ENCODE measurements at places on chromosomes 16 and 17.

DNA sequence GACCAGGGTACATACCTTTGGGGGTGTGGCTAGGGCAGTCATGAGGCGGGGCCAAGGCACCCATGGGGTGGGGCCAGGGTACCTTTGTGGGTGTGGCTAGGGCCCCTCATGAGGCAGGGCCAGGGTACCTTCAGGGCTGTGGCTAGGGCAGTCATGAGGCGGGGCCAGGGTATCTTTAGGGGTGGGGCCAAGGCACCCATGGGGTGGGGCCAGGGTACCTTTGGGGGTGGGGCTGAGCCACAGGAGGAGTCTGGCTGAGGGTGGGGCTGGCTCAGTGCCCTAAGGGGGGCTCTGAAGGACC, 3.5 kb downstream of the GNG13 start:
- DNase-seq = no peak

DNA sequence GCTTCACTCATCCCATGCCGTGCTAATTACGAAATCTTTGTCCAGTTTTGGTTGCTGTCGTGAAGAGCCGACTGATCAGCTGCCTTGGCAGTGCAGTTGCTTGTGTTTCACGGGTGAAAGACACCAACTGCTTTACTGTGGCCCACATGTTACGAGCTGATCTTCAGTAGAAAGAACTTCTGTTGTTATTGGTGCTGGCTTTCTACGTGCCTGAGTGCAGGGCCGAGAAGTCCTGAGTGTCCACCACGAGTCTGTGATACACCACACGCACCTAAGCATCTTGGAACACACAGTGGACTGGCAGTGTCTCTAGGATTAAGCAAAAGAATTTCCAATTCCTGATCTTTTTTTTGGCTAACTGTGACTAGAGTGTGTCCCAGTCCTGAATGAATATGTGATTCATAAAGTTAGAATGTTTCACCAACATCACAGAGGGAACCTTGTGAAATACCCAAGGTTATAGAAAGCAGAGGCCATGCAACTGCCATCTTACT, 70.4 kb upstream of the CLEC18A start:
- DNase-seq = no peak

GRCh38 chr16:61617219-61617783, 418.9 kb downstream of the CDH8 start:
- DNase-seq = no peak

DNA sequence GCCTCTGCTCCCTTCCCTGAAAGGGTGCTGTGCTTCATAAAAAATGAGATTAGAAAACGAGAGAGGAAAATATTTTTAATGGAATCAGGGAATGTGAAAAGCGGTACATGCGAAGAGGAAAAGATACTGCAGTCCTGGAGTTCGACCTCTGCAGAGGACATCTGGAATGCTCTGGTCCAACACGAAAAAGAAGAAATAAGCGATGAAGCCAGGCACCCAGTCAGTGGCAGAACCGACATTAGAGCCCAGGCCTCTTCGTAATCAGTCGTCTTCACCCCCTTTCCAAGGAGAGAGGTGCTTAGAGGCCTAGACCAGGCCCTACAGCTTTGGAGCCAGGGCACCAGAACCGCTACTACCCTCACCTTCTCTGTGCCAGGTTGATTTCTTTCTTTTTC, 459 bp upstream of the MARCHF10 start:
- DNase-seq = no peak

DNA sequence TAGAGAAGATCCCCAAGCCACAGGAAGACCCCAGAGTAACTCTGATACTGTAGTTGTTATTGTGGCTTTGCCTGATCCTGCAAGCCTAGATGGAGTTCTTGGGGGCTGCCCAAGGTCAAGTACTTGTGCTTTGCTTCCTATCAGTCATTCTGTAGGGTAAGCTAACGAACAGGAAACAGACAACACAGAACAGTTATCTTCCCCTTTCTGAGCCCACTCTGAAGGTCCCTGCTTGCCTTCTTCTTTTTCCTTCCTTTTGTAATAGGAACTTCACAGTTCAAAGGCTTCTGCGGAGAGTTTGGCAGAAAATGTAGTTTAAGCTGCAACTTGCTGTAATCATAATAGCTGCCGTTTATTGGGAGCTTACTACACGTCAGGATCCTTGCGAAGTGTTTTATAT, 494.1 kb upstream of the ERCC4 start:
- no peak for DNase-seq

GRCh38 chr16:11966173-11966572, 1.2 kb downstream of the TNFRSF17 start:
- DNase-seq = no peak

DNA sequence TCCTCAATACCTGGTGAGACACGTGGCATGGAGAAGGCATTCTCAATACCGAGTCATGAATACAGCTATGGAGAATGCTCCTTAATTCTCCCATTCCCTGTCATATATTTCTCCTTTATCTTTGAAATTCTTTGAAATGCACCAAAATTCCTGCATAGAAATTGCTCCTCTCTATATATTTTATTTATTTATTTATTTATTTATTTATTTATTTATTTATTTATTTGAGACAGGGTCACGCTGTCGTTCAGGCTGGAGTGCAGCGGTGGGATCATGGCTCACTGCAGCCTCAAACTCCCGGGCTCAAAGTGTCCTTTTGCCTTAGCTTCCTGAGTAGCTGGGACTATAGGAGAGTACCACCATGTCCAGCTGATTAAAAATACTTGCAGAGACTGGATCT, 190.3 kb upstream of the MAF start:
- DNase-seq = no peak

- DNase-seq = no peak
Measured at GRCh38 chr16:81987706-81988105, 23.6 kb downstream of the SDR42E1 start.

GRCh38 chr17:41717408-41718286, 5.5 kb downstream of the GAST start:
- DNase-seq = no peak

DNA sequence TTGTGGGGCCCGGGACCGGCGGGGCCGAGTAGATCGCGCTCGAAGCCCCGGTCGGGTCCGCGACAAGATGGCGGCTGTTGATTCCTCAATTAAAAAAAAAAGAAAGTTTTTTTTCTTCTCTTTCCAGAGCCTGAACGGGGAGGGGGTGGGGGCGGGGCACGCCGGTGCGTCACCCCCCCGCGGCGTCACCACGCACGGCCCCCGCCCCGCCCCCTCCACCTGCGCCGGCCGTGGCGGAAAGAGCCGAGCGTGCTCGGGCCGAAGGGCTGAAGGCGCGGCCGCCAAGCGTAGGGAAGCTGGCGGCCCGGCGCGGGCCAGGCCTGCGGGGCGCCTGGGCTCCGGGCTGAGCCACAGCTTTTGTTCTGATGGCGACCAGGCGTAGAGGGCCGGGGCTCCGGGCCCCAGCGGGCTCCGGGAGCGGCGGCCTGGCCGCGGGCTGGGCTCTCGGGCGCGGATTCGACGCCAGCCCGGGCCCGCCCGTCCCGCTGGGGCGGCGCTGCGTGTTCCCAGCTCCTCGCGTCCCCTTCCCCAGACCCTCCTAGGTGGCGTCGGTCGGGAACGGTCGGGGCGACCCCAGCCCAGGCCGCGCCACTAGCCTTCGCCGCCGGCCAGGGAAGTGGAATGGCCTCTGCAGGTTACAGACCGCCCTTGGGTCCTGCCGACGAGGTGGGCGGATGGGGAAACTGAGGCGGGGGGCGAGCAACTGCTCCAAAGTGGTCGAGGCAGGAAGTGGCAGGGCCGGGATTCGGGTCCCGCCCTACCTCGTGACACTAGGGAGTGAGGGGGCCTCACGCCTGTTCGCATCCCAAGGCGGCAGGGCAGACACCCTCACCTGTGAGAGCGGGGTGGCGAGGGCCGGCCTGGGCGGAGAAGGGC, at the start of gene CREBBP:
CREBBP (minus strand) TSS at position 91 of the 876 bp plus-strand sequence. CDS start 797 bp downstream, outside the sequence.
- DNase-seq = peak; percentile 85

- no peak for DNase-seq
Measured at GRCh38 chr17:51056813-51057510, 63.7 kb downstream of the SPAG9 start.

DNA sequence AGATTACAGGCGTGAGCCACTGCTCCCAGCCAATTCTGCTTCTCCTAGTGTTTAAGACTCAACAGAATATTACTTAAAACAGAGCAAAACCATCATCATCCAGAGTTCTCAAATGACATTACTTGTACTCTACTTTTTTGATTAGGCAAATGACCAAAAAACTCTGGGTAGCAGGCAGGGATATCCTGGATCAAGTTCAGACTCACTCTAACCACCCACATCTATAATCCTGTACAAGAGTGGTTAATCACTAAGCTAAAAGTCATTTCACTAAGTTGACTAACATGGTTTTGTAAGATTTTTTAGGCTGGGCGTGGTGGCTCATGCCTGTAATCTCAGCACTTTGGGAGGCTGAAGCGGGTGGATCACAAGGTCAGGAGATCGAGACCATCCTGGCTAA, 6.8 kb downstream of the NAE1 start:
- DNase-seq = no peak

DNA sequence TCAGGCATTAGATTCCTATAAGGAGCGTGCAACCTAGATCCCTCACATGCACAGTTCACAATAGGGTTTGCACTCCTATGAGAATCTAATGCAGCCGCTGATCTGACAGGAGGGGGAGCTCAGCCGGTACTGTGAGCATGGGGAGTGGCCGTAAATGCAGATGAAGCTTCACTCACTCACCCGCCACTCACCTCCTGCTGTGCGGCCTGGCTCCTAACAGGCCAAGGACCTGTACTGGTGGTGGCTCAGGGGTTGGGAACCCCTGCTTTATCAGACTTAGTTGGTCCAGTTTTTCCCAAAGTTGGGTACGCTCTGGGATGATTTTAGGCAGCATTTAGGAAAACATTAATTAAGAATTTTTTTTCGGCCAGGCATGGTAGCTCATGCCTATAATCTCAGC, 103.8 kb downstream of the MARF1 start:
- no peak for DNase-seq

DNA sequence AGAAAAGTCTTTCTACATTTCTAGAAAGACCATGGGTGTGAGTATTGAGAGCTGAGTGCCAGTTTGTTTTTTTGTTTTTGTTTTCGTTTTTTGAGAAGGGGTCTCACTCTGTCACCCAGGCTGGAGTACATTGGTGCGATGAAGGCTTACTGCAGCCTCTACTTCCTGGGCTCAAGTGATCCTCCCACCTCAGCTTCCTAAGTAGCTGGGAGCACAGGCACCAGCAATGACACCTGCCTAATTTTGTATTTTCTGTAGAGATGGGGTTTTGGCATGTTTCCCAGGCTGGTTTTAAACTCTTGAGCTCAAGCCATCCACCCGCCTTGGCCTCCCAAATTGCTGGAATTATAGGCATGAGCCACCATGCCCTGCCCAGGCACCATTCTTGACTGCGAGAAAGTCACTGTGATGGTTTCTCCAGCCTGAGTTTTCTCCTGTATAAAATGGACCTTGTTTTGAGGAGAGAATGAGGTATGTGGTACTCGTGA, 673.8 kb downstream of the MAF start:
- DNase-seq = no peak

- no peak for DNase-seq
Measured at GRCh38 chr17:34565713-34566112, 13.7 kb upstream of the TMEM132E start.

- DNase-seq = no peak
Measured at GRCh38 chr16:80936410-80936809, 70.3 kb downstream of the CMC2 start.

GRCh38 chr17:10266296-10266876, 68.0 kb upstream of the GAS7 start:
- no peak for DNase-seq

DNA sequence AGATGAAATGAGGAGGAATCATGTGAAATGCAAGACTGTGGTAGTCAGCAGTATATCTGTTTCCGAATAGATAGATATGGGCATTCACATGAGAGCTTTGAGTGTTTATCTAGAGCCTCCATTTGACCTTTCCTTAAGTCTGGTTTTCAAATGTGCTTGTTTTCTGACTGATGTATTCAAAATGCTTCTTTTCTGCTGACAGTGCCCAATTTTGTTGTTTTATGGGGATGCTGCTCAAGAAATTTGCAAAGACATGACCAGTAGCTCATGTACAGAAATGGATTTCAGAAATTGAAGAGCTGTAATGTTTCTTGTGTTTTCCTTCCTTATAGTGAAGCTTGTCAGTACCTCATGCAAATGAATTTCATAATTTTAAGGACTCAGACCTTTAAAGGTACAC, 903.4 kb upstream of the CDH8 start:
- DNase-seq = no peak

GRCh38 chr17:41962768-41963434, 3.7 kb upstream of the CNP start:
- DNase-seq = no peak

- DNase-seq = no peak
Measured at GRCh38 chr16:57606847-57607501, 21.5 kb upstream of the ADGRG1 start.

- no peak for DNase-seq
Measured at GRCh38 chr16:5509794-5510193, 412.2 kb upstream of the EEF2KMT start.

- no peak for DNase-seq
Measured at GRCh38 chr16:1152123-1152638, 725 bp upstream of the CACNA1H start.

GRCh38 chr16:23858542-23858941, 22.8 kb downstream of the PRKCB start:
- DNase-seq = no peak

- DNase-seq = no peak
Measured at GRCh38 chr17:67912656-67913055, 83.6 kb downstream of the C17orf58 start.

- DNase-seq = no peak
Measured at GRCh38 chr17:7019839-7020519, 2.9 kb upstream of the BCL6B start.

- DNase-seq = no peak
Measured at GRCh38 chr16:66588981-66589713, 9.9 kb downstream of the CMTM2 start.

DNA sequence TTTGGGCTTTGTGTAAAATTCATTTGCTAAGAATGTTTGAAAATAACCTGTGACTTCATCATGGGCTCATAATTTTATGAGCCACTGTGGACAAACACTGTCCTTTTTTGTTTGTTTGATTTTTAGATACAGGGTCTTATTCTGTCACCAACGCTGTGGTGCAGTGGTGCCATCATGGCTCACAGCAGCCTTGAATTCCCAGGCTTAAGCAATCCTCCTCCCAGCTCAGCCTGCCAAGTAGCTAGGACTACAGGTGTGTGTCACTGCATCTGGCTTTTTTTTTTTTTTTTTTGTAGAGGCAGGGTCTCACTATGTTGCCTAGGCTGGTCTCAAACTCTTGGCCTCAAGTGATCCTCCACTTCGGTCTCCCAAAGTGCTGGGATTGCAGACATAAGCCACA, 8.3 kb downstream of the TEX2 start:
- no peak for DNase-seq

DNA sequence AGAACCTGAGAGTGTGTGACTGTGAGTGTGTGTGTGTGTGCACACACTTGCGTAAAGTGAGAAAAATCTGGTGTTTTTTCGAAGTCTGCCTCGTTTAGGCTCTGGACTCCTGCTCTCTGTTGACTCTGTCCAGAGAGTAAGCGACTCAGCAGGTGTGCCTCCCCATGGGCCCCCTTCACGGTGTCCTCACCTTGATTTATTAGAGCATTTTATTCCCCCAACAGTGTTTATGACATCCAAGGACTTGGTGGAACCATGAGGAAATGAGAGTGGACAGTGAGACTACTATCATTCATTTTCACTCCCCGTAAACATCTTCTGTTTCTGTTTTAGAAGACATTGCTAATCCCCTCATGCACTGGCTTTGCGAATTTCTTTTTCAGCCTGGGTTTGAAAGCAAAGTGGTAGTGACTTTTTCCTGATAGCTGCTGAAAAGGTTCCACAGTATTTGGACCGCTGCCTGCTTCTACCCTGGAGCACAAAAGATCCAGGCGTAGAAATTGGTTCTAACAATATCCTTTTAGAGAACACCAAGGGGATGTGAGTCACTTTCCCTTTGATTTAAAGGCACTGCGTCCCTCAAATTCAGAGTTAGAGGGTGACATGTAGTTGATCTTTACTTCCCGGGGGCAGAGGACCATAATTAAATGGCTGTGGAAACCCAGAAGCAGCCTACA, 218.2 kb downstream of the WWOX start:
- no peak for DNase-seq
